NCI-H2171 (cell line): ENCODE measurements at places on chromosomes 4 and X.

GRCh38 chr4:138118270-138118669 lies 123.9 kb downstream of the SLC7A11 start:
- no peak for DNase-seq

DNA sequence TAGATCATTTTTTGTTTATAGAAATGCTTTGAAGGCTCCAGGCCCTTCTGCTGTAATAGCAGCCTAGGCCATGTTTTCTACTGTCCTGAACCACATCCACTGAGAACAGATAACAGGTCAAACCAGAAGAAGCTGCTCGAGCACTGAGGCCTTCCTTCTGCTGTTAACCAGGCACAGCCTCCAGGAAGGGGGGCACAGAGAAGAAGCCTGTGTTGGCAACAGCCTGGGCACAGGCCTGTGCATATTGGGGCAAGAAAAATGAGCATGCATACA lies 37.4 kb upstream of the PDK3 start:
- DNase-seq, result no peak

GRCh38 chrX:70240751-70241150 lies 6.3 kb downstream of the AWAT1 start:
- no peak for DNase-seq

DNA sequence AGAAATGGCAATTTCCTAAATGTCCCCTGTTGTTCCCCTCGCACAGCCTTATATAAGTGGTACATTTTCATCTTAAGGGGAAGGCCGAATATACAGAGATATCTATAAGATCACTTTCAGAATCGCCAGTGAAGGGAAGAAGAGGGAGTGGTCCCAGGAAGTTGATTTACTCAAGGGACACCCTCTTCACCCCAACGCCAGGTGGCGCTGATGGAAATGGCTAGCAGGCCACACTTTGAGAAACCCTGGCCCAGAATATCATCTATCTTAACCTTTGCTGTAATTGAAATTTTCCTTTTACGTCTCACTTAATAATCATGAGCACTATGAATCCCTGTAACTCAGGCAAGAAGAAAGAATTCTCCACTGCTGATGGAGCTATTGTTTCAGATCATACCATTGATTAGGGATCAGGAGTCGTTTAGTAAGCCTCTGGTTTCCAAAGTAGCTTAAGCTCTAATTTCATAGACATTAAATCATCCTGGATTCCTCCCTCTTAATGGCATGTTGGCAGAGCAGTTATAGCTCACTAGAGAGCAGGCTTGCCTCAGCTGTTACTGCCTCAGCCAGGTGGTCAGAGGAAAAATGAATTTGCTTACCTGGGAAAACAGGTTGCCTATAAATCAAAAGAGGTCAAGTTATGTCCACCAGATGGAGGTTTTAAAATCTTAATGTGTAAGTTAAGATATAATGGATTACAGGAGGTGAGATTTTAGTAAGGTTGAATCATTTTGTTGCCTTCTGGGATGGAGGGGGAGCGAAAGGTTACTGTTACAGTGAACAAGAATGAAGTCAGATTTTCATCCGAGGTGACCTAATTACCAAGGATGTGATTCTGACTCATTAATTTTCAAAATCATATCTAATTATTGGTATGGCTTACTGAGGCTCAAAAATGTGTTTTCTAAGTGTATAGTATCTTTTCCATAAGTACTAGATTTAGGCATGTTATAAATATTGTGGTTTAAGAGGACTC lies 941.2 kb upstream of the TENM3 start:
- no peak for DNase-seq

DNA sequence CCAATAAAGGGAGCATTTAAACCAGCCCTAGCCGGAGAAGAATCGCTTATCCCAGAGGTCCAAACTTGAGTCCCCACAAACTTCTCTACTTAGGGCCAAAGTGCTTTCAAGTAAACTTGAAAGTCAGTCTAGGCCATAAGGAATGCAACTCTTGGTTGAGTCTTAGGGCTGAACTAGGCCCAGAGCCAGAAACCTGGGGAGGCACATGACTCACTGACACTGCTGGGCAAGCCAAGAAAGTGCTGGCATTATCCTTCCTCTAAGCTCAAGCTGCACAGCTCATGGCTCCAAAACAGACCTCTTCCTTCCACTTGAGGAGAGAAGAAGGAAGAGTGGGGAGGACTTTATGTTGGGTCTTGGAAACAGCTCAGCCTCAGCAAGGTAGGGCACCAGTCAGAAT lies 1257.3 kb upstream of the DIAPH2 start:
- DNase-seq, result no peak

GRCh38 chrX:19912-20571 lies 261.1 kb upstream of the PLCXD1 start:
- no peak for DNase-seq

- no peak for DNase-seq
Measured at GRCh38 chrX:63327788-63328187, 23.3 kb downstream of the SPIN4 start.

DNA sequence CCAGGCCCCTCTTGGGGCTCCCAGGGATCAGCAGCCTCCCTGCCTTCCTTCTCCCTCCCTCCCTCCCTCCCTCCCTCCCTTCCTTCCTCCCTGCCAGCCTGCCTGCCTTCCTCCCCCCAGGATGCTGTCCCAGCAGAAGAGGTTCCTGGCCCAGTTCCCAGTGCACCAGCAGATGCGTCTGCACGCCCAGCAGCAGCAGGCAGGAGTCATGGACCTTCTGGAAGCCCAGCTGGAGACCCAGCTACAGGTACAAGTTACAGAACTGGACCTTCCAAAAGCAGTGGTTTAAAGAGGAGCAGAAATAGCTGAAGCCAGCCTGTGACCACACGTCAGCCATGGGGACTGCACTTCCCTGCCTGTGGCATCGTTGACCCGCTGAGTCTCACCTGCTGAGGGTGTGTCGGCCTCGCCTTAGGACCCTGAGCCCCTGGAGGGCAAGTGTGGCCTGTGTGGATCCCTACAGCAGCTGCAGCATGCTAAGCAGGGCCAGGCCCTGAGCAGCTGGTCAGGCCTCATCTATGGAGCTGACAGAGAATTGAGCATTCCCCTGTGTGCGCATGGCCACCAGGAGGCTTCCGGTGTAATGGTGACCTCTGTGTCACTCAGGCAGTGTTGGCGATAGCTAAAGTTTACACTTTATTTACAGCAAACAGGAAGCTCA lies 84.7 kb downstream of the CRMP1 start:
- peak; percentile 59 for DNase-seq

- no peak for DNase-seq
Measured at GRCh38 chr4:47213971-47214370, 182.6 kb downstream of the GABRB1 start.

DNA sequence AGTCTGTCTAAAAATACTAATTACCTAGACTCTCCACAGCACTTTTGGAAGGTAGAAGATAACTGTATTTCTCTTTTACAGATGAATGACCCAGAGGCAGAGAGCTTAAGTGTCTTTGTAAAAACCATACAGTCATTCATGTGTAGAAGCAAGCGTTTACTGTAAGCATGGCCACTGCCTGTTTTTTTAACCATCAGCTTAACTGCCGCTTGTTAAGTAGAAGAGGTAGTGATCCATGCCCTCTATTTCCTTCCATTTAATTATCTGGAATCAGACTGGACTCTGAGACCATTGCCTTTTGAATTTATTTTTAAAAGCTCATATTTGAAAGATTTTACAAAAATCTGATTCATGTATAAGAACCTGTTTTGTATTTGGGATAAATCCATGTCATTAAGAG lies 111.2 kb upstream of the TECRL start:
- DNase-seq, result no peak

- DNase-seq, result no peak
Measured at GRCh38 chr4:163251204-163251603, 81.2 kb downstream of the NPY1R start.

GRCh38 chr4:21507439-21507838 lies 441.1 kb downstream of the KCNIP4 start:
- DNase-seq, result no peak

GRCh38 chr4:46839128-46839527 lies 69.9 kb downstream of the COX7B2 start:
- DNase-seq, result no peak

DNA sequence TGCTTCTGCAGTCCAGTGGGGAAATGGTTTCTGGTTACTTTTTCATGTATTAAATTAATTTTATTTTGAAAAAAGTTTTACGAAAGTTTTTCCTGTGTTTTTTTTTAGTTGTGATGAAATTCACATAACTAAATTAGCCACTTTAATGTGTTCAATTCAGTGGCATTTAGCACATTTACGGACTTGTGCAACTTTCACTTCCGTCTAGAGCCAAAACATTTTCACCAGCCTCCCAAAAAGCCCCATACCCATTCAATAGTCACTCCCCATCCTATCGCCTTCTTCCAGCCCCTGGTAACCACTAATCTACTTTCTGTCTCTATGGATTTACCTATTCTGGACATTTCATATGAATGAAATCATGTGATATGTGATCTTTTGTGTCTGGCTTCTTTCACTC lies 22.8 kb upstream of the TBL1X start:
- DNase-seq, result no peak

- no peak for DNase-seq
Measured at GRCh38 chr4:149121023-149121404, 678.8 kb upstream of the NR3C2 start.

- no peak for DNase-seq
Measured at GRCh38 chr4:169189372-169189771, 81.4 kb downstream of the SH3RF1 start.

GRCh38 chrX:33987458-33987857 lies 144.7 kb downstream of the FAM47A start:
- no peak for DNase-seq

DNA sequence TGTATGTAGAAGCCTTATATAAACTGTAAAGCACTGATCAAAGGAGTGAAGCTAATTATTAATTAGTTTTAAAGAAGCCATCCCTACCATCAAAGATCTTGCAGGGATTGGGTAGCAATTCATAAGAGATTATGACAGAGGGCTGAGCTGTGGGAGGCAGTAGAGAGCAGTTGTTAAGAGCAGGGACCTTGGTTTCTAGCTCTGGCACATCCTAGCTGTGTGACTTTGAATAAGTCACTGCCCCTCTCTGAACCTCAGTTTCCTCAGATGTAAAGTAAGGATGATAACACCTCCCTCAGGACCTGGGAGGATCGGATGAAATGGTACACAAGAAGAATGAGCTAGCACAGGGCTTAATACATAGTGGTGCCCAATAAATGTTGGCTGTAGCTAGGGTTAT lies 45.4 kb downstream of the APLN start:
- DNase-seq, result no peak

- DNase-seq, result no peak
Measured at GRCh38 chr4:105306158-105306781, 159.6 kb downstream of the TET2 start.

- DNase-seq, result no peak
Measured at GRCh38 chr4:23958749-23959148, 68.9 kb upstream of the PPARGC1A start.

GRCh38 chrX:19040373-19040772 lies 56.5 kb upstream of the PHKA2 start:
- no peak for DNase-seq

GRCh38 chr4:89539374-89539773 lies 231.8 kb upstream of the GPRIN3 start:
- no peak for DNase-seq

DNA sequence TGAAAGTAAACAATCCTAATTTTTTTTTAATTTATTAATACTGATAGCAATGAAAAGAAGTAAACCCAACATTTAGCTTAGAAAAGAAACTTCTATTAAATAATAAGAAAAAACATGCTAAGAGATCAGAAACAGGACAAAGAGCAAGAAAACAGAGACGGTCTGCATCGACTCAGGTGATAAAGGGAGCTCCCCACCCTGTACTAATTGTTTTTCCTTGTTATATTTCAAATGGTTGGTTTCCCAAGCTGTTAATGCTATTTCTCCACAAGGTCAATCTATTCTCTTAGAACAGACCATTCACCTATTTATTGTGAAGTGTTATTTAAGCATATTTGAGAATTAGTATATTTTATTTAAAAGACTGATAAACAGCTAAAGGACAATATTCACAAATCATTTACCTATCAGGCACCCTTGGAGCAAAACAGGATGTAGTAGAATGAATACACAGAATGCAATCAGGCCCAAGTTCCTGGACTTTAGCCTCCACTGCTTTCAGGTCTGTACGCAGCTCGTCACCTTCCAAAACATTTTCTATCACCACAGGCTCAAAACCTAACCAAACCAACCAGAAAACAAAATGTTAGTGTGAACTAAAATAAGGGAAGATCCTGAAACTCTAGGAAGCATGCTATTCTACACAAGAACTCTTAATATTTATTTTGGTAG lies 5.5 kb downstream of the SEPSECS start:
- DNase-seq, result no peak

DNA sequence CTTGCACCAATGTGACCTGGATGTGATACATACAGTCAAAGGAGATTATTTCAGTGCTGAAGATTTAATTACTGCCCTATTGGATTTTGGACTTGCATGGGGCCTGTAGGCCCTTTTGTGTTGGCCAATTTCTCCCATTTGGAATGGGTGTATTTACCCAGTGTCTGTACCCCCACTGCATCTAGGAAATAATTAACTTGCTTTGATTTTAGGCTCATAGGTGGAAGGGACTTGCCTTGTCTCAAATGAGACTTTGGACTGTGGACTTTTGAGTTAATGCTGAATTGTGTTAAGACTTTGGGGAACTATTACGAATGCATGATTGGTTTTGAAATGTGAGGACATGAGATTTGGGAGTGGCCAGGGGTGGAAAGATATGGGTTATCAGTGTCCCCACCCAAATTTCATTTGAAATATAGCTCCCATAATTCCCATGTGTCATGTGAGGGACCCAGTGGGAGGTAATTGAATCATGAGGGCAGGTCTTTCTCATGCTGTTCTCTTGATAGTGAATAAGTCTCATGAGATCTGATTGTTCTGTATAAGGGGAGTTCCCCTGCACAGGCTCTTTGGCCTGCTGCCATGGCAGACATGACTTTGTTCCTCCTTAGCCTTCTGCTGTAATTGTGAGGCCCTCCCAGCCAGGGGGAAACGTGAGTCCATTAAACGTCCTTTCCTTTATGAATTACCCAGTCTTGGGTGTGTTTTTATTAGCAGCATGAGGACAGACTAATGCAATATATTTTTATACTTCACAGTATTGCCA lies 362.2 kb upstream of the SPANXN4 start:
- no peak for DNase-seq

GRCh38 chr4:129167640-129168260 lies 71.8 kb downstream of the C4orf33 start:
- DNase-seq, result no peak
